Lower lobe of right lung (tissue), 2 donors: ENCODE measurements at places on chromosomes 4 and X. TPM values are rescaled to one million over a fixed set of nuclear protein-coding genes. Genes with fewer than 3 reads are reported as not detected.

The MAGEC2 gene
- total RNA-seq, result not detected

The KCNE5 gene
- total RNA-seq, result not detected

GRCh38 chrX:94366616-94367015 lies 692.6 kb downstream of the FAM133A start:
- H3K4me1 ChIP-seq, result no peaks in the 10 kb centered on the region
- no peaks in the 10 kb centered on the region for H3K36me3 ChIP-seq
- DNase-seq, result no peak
- H3K27me3 ChIP-seq, result no peaks in the 10 kb centered on the region
- H3K27ac ChIP-seq, result no peak overlapping the region

- no peak overlapping the region for H3K4me3 ChIP-seq
- H3K27ac ChIP-seq, result no peak overlapping the region
- no peak for DNase-seq
Observed at GRCh38 chr4:154230723-154231122, 260.9 kb downstream of the DCHS2 start.

GRCh38 chr4:122758033-122758432 lies 25.5 kb downstream of the BBS12 start:
- H3K27ac ChIP-seq, result no peak overlapping the region
- H3K36me3 ChIP-seq, result no peaks in the 10 kb centered on the region
- peaks cover 5% of the 10 kb centered on the region for H3K4me1 ChIP-seq
- no peak for DNase-seq

The CXCL11 gene
- total RNA-seq, result 0.62 TPM

The RASL11B gene
- total RNA-seq, result 0.41 TPM

DNA sequence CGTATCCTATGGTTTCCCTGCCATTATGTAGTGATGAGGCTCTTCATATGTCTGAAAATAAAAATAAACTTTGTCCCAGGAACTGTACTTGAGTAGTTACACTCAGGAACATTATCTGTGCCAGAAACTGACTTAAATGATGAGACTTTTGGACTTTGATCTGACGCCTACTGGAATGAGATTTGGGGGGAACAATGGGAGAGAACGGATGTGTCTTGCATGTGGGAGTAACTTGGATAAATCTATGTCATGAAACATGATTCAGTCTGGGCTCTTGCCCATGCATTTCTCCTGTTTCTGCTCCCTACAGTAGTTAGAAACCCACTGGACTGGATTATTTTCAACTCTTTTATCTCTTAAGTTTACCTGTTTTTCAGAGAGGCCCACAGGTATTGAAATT lies 2351.4 kb downstream of the PCDH7 start:
- H3K27me3 ChIP-seq, result no peaks in the 10 kb centered on the region
- H3K4me3 ChIP-seq, result no peak overlapping the region
- H3K36me3 ChIP-seq, result no peaks in the 10 kb centered on the region
- peaks cover 13% of the 10 kb centered on the region for H3K4me1 ChIP-seq
